ENCODE measurements at places on chromosomes 2 and 18. TPM values are rescaled to one million over a fixed set of nuclear protein-coding genes. Genes with fewer than 3 reads are reported as not detected.

Gene IL1F10
- total RNA-seq: not detected

DNA sequence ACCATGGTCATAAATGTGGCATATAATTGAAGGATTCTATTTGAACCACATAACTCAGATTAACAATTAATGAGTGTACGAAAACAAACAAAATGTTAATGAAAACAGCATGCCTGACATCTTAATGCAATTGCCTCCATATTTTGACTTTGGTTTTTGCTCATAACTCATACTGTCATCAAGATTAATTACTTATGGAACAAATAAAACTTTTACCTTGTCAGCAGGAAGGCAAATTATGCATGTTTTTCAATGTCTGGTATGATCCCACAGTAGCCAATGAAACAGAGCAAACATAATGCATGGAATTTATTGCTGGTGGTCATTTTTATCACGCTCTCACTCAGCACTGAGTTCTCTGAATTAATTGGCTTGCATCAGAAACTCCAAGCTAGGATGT, 5.1 kb downstream of the PLEKHM3 start:
- no peak for DNase-seq

GRCh38 chr18:27780061-27780745, 396.7 kb downstream of the CDH2 start:
- no peak for DNase-seq

Gene RAD51AP2
- total RNA-seq: 0.28 TPM

DNA sequence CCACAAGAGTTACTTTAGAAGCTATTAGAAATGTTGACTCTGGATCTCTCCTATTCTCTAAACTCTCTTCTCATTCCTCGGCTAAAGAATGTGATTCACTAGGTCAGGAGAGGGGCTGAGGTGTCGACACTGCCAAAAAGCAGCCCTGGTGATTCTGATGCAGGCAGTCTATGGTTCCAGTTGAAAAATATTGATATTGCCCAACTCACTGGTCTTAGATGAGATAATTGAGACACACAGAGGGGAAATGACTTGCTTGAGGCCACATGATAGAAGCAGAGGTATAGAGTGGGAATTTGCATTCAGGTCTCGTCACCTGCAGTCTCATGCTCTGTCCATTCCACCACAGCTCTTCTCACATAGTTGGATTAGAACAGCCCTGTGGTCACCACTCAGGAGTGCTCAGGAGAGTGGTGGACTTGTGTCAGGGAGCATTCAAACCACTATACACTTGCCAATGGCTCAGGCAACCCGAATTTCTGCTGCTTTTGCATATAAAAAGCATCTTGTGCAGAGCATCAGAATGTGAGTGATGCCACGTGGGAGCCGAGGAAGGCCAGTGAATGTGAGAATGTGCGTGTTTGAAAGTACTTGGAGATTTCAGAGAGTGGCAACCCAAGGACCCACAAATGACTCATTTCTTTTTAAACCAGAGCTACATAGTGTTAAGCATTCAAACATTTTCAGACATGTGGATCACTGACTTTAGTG, 65.1 kb upstream of the CTLA4 start:
- no peak for DNase-seq

- no peak for DNase-seq
Observed at GRCh38 chr2:112157472-112157871, 19.3 kb downstream of the FBLN7 start.

DNA sequence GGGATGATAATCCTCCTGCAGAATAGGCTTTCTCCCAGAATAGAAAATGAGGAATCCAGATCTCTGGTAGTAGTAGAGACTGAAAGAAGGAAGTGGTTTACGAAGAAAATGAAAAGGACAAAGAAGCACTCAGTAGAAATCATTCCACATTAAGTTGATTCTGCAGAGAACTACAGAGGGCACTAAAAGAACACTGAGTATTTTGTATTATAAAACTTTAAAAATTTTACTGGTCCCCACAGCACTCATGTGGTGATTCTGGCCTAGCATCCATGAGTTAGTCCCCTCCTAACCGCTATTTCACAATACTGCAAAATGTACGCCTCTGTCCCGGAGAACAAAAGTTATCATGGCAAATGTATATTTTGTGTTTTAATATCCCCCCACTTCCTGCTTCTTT, 42.9 kb upstream of the SLC35F5 start:
- DNase-seq: no peak

DNA sequence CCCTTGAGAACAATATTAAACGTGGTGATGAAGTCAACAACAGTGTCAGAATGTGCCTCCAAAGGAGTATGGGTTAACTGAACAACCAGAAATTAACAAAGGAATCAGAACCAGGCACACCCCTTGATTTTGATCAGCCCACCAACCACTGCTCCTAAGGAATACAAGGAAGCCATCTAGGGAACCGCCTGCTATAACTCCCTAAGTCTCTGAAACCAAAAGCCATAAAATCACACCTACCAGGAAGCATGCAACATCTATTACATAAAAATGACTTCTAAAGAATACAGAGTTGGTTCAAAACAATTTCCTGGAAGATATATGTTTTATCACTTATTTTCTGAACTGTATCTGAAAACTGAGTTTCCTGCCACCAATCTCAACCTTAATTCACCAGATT, 360.0 kb downstream of the EPHA4 start:
- DNase-seq: no peak
